MCF 10A (cell line): ENCODE measurements at places on chromosomes 16 and 17. TPM values are rescaled to one million over a fixed set of nuclear protein-coding genes. Genes with fewer than 3 reads are reported as not detected.

DNA sequence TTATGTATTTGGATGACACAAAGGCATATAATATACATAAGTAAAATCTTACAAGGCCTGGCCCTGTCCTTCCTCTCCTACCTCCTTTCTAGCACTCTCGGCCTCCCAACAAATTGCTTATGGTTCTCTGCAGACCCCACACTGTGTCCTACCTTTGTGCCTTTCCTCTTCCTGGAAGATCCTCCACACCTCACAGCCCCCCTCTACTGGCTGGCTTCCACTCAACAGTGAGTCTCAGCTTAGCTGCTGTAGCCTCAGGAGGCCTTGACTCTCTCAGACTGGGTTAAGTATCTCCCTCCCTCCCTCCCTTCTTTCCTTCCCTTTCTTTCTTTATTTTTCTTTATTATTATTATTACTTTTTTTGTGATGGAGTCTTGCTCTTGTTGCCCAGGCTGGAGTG, 8.3 kb upstream of the SLC52A1 start:
- DNase-seq = no peak

GRCh38 chr17:19426631-19427030, 15.6 kb downstream of the RNF112 start:
- DNase-seq = no peak

DNA sequence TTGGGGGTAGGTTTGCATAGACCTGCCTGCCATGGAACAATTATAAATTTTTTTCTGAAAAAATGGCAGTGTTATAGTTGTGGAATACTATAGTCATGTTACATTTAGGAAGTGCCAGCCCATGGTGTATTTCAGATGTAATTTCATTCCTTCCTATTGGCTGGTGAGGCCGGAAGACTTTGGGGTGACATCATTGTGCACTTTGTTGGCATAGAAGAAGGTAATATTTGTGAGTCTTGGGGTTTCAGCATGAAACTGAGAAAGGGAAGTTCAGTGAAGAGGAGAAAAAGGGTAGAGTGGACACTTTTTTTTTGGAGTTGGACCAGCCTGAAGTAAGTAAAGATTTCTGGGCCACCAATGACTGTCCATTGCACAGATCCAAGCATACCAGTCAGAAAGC, 16.0 kb upstream of the HEATR6 start:
- DNase-seq = no peak

DNA sequence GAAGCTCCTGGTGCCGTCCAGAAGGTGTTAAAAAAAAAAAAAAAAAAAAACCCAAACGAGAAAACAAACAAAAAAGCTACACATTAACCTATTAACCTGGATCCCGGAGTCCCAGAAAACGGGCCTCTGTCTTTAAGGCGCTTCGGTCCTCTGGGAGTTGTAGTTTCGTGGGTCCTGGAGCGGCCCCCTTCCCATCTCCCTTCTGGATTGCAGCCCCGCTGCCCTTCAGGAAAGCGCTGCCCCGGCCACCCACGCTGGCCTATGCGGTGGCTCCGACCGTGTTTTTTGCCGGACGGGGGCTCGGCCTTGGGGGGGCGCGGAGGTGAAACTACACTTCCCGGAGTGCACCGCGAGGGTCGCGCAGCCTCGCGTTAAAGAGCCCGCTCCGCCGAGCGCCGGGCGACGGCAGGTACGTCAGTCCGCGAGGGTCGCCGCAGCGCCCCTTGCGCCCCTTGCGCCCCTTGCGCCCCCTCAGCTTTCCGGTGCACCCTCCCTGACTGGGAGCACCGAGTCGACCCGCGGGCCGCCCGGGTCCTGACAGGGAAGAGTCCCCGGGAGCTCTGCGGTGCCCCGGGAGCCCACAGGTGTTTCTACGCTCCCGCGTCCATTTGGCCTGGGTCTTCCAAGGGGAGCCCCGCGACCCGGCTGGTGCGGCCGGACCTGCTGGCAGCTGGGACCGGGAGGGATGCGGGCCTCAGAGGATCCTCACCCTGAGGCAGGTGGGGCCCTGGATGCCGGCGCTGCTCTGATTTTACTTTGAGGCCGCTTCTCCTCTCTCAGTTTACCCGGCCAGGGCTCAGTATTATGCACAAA, at the start of gene FCSK:
FCSK (plus strand) TSS at position 374 of the 813 bp plus-strand sequence. CDS start 8,596 bp downstream, outside the sequence.
- peak; percentile 75 for DNase-seq

Gene TBC1D3
- total RNA-seq = 3.6 TPM in 1 of 2 replicates, not detected in the other

- peak; percentile 55 for DNase-seq
Measured at GRCh38 chr17:45160447-45161287, 1.0 kb upstream of the HEXIM2 start.

Gene SMIM5
- total RNA-seq = 0.09 TPM in 1 of 2 replicates, not detected in the other

DNA sequence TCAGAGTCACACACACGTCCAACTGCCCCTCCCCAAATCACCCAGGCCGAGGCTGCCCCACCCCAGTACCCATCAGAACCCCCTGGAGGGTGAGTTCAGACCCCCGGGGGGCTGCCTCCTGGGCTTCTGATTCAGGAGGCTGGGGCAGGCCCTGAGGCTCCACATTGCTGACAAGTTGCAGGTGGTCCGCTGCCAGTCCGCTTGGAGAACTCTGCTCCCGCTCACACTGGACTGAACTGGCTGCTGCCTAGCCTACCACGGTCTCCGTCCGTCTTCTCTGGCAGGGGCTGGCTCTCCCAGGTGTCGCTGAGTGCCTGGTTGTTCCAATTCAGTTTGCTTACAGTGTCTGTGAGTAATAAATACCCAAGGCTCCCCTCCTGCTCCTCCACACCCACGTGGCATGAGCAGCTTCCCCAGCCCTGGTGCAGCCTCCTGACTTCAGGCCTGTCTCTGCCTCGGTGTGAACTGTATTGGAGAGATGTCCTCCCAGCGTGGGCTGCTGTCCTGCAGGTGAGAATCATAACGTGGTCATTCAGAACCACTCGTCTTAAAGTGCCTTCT, 163.4 kb downstream of the LAT start:
- DNase-seq = no peak

- DNase-seq = no peak
Measured at GRCh38 chr16:66844342-66845079, at the start of gene CA7. TSS of gene CA7 (plus strand) at chr16:66844414. CDS start at chr16:66844488, 74 bp downstream.

- DNase-seq = no peak
Measured at GRCh38 chr17:65853816-65854215, 292.4 kb upstream of the AXIN2 start.

Gene CD300H
- not detected in 2 replicates for total RNA-seq
